ENCODE measurements at places on chromosomes 1 and 21.

GRCh38 chr1:111454859-111455641 is 5.8 kb downstream of the ATP5PB start:
- no peak for DNase-seq

DNA sequence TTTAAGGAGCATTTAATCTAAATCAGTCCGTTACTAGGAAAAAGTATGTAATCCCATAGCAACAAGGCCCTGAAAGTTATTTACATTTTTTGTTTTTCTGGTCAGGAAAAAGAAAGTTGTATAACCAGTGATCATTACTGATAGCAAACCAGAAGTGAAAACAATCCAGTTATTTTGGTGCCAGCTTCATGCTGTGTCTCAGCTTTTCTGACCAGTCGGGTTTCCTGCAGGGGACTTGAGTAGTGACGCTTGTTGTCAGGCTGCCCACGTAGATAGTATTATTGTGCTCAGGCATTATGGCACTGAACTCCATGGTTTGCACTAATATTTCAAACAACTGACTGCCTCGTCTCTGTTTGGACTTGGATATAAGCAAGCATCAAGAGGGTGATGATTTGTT is 55.2 kb downstream of the SASS6 start:
- no peak for DNase-seq

GRCh38 chr1:58573138-58573537 is 3.9 kb downstream of the TACSTD2 start:
- DNase-seq, result no peak

GRCh38 chr1:245997471-245998258 is 509.4 kb downstream of the SMYD3 start:
- no peak for DNase-seq

DNA sequence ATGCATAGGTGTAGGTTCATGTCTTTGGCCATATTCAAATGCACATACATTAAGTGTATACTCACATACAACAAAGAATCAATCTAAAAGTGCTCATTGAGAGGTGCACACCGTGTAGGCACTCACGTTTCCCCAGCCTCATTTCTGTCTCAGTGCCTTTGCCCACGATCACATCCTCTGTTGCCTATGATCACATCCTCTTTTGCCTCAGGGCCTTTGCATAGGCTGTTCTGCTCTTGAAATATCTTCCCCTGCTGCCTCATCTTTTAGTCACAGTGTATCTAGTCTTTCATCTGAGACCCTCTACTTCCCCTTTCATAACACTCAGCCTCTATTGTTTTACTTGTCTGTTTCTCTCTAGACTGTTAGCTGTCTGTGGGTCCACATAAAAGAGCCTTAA is 69.3 kb downstream of the FOXD2 start:
- no peak for DNase-seq

- DNase-seq, result no peak
Measured at GRCh38 chr21:16912075-16912474, 600.8 kb upstream of the CXADR start.

- no peak for DNase-seq
Measured at GRCh38 chr1:30740251-30741238, 17.0 kb downstream of the LAPTM5 start.

GRCh38 chr1:245702346-245702745 is 547.6 kb downstream of the KIF26B start:
- no peak for DNase-seq
